Stimulated activated CD8-positive, alpha-beta memory T cell treated with anti-CD3 and anti-CD28 coated beads, Interleukin-15, amount 100 ng/mL, for 48 hours (primary cell): ENCODE measurements at places on chromosomes 5 and 9.

DNA sequence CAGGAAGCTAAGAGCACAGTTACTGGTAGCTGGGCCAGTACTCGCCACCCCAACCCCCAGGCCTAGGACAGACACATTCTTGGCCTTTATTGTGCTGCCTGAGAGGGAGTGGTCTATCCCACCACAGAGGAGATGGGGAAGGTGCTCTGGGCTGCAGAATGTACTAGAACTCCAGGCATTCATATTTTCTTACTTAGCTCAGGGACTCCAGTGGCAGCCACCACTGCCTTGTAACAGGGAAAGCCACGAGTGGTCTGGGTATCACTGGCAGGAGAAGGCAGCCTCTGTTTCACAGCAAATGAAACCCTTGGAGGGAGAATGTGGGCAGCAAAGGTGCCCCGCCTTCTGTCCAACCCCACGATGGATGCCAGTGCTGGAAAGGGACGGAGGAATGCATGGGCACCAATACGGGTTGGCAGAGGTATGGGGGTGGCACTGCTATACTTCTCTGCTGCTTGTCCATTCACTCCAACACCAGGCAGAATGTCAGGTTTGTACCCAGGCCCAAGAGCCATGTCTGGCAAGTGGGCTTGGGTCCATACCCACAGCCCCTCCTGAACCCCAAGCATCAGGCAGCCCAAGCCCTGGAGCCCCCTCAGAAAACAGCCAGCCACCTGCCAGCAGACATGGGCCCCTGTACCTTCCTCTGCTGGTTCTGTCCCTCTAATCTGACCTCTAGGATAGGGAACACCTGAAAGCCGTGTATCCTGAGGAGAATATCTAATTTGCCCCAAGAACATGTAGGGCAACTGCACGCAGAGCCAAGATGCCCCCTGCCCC lies 4.6 kb downstream of the SEPTIN8 start:
- no peak for DNase-seq

- DNase-seq: no peak
Measured at GRCh38 chr5:135400866-135401265, 1.8 kb upstream of the MACROH2A1 start.

DNA sequence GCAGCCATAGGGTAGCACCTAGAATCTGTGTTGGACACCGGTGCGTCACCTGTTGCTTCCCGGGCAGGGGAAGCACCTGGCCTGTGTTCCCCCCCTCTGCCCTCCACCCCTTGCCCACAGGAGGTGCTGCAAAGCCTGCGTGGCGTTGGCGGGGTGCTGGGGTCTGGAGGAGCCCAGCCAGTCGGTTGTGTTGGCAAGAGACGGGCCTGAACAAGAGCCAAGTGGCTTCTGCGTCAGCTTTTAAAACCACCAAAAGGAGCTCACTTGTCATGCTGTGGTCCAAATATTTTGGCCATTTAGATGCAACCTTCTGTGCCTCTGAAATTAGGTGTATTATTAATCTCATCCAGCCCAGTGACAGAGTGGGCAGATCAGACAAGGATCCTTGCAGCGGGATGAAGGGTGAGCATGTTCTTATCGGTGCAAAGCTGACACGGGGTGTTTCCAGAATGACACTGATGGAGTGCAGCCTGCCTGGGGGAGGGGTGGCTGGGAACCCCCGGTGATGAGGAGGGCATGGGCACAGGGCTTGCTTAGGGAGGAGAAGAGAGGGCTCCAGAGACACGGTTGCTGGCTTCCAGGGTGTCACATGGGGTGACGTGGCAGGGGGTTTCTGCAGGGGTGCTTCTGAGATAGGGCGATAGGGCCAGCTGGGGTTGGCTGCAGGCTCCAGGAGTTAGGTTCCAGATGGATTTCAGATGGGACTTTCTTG lies 9.7 kb upstream of the RXRA start:
- DNase-seq: no peak

DNA sequence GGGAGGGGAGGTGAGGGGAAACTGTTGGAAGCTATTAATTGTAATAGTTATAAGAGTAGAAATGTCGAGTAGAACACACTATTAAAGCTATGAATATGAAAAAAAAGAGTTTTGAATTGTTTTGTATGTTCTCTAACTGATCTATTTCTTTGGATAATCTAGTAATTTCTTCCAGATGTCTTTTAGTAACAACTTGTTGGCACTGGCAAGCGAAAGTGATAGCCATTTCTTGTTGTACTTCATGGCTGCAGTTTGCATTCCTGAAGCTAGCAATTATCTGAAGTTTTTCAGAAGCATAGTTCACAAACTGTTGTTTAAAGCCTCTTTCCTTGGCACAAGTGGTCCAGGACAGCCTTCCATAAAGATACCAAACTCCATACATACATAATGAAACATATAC lies 49.4 kb upstream of the SPATA31C2 start:
- DNase-seq: no peak

GRCh38 chr5:153636670-153637451 lies 146.4 kb downstream of the GRIA1 start:
- no peak for DNase-seq

DNA sequence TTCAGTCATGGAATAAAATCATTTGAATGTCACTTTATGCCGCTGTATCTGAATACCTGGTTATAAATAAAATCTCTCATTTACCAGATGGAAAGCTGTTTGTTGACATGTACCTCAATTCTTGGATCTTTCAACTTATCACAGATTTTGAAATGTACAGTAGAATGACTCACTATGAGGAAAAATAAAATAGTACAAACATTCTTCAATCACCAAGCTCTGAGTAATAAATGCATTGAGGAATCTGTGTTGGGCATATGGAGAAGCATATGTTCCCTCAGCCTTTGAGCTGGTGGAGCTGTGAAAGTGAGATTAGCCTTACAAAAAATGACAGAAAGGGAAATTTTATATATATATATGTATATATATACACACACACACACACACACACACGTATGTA lies 175.4 kb downstream of the KIAA0825 start:
- no peak for DNase-seq

- DNase-seq: no peak
Measured at GRCh38 chr5:96114736-96115135, 153.1 kb upstream of the ELL2 start.

GRCh38 chr9:71763832-71764231 lies 4.5 kb downstream of the CEMIP2 start:
- DNase-seq: no peak

DNA sequence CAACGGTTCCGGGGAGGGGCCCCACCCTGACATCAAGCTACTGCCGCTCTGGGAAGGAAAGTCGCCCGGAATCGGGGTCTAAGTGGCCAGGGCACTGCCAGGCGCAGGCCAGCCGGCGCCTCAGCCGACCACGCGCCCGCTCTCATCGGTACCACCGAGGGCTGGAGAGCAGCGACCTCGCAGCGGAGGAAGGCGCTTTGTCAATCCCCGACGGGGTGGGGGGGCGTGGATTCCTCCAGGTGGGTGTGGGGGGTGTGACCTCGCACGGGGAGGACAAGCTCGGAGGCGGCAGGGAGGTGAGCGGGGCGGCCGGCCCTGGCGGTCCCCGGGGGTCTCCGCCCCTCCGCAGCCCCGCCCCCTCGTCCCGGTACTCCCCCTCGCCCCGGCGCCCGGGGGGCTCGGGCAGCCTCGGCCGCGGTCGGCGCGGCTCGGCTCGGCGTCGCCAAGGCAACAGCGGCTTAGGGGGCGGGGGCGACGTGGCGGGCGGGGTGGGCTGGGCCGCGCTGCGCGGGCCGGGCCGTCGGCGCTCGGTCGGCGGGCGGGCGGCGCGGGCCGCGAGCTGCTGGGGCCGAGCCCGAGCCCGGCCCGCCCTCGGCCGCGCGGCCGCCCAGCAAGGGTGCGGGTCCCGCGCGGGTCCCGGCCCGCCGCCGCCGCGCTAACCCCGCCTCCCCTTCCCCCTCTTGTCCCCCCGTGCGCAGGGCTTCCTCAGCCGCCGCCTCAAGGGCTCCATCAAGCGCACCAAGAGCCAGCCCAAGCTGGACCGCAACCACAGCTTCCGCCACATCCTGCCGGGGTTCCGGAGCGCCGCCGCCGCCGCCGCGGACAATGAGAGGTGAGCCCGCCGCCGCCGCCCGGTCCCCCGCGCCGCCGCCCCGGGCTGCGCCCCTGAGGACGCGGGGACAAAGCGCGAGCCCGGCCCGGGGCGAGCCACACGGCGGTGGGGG lies 47.5 kb downstream of the DAB2IP start:
- DNase-seq: peak; percentile 21

DNA sequence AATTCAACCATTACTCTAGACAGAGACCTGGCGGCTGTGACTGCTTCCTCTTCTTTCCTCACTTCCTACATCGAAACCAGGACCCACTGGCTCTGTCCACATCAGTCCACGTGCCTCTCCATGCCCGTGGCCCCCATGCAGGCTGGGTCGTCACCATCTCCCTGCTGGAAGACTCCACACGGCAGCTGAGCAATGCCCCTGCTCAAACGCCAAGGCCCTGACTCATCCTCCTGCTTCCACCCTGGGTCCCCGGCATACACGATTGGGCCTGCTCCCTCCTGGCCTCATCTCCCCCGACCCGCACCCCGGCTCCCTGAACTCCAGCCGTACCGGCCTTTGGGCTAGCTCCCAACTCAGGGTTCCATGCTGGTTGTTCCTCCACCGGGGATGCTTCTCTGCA lies 67.2 kb upstream of the IER5L start:
- no peak for DNase-seq

GRCh38 chr5:17431272-17432050 lies 66.6 kb upstream of the TAF11L2 start:
- no peak for DNase-seq

GRCh38 chr9:136587944-136588662 lies 42.3 kb upstream of the NOTCH1 start:
- no peak for DNase-seq

DNA sequence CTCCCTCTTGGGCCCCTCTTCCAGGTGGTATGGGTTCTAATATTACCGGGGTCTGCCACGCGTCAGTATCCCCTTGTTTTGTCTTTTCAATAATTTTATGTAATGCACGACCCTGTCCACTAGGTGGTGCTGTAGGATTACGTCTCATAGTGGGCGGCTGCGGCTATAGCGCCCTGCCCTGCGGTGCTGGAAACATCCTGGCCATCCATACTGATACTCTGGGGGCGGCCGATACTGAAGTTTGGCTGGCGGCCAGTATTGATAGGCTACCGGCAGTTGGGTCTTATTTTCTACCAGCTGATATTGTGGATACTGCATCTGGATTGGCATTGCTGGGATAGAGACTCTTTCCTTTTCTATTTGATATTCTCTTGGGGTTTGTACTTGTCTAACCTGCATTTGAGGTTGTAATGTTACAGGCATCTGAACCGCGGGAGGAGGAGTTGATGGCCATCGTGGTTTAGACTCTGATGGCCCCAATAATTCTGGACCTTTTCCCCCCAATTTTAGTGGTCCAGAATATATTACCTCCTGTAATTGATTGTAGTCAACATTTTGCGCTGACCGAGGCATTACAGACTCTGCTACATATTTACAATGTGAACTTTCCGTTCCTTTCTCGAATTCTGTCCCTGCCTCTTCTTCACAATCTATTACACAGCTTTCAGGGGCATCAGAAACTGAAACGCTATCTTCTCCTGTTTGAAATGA lies 3.3 kb upstream of the TMEM141 start:
- peak; percentile 63 for DNase-seq

GRCh38 chr9:36046923-36047322 lies 10.2 kb downstream of the RECK start:
- no peak for DNase-seq

DNA sequence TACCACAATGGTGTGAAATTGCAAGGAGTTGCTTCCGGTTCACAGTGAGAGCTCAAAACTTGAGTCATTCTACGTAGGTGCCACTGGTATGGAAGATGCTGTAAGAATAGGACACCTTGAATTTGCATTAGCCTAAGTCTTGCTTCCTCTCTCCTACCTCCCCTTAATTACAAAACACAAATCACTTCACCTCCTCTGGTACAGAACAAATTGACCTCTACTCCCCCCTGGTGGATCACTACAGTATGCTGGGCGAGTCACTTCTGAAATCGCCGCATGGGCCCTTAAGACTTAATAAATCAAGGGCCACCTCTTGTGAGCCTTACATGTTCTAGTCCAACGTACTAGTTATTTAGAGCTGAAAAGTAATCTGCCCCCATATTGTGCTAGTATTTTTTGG lies 145.3 kb upstream of the SMARCA2 start:
- DNase-seq: no peak

DNA sequence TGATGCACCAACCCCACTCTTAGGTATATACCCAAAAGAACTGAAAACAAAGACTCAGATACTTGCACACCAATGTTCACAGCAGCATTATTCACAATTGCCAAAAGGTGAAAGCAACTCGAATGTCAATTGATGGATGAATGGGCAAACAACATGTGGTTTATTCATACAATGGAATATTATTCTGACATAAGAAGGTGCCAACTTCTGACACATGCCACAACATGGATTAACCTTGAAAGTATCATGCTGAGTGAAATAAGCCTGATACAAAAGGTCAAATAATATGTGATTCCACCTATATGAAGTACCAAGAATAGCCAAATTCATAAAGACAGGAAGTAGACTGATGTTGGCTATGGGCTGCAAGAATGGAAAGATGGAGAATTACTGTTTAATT lies 35.0 kb downstream of the CTNND2 start:
- no peak for DNase-seq

GRCh38 chr5:176736931-176737745 lies 73.2 kb upstream of the UNC5A start:
- DNase-seq: no peak

DNA sequence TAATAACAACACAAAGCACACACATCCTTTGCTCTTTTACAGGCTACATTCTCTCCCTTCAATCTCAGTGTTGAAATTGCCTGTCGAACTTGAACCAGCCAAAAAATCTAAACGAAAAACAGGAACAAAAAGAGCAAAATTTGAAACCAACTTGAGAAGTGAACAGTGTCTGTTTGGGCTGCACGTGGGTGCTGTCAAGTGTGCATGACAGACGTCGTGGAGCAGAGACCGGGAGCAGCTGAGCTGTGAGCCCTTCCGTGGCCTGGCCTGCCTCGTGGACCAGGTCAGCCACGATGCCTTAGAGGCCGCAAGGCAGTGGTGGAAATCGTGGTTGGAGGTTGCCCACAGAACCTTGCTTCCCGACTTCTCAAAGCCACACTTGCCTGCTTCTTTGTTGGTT lies 34.8 kb upstream of the DENND1A start:
- no peak for DNase-seq

DNA sequence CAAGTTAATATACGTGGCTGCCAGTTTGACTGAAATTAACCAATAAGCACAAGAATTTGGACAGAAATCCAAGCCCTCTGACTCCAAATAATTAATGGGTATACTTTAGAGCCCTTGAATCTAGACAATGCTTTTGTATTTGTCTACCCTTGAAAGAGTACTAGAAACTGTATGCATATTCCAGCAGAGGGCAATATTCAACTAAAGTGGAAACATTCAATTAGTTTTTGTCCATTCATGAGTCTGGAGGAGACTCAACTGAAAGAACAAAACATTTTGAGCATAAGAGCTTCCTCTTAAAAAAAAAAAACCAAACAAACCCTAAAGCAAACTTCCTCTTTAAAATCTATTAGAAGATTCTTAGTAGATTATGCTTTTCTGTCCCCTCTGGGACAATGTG lies 157.8 kb downstream of the ARHGEF28 start:
- DNase-seq: no peak
